Hepatocyte (in vitro differentiated cells): ENCODE measurements at places on chromosomes 3 and 15. TPM values are rescaled to one million over a fixed set of nuclear protein-coding genes. Genes with fewer than 3 reads are reported as not detected.

RETNLB gene
- not detected in 2 replicates for total RNA-seq

- DNase-seq = peak; percentile 26
- H3K4me3 ChIP-seq = no peak overlapping the region
- no peaks in the 10 kb centered on the region for H3K27me3 ChIP-seq
Observed at GRCh38 chr3:182389071-182389815, 404.1 kb upstream of the ATP11B start.

DNA sequence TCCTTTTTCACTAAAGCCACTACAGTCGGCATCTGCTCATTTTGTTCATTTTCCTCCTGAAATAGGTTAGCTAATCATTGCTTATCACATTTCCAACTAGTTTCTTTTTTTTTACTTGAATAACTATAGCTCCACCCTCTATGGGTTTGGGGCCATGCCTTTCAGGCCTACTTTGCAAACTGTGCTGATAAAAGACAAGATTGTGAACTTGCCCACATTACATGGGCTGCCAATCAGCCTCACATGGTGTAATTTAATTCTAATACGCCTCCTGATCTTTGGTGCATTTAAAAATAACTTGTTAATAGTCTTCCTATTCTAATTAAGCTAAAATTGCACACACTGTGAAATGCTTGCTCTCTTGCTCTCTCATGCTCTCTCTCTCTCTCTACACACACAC is 90.5 kb downstream of the TGFBR2 start:
- no peaks in the 10 kb centered on the region for H3K27me3 ChIP-seq
- H3K4me3 ChIP-seq = no peak overlapping the region
- no peak overlapping the region for H3K27ac ChIP-seq
- no peaks in the 10 kb centered on the region for H3K4me1 ChIP-seq

KCNMB3 gene
- total RNA-seq = 2.2 and 2.6 TPM in 2 replicates

LINS1 gene
- 26.3 and 38.0 TPM in 2 replicates for total RNA-seq

C3orf52 gene
- 14.6 and 20.7 TPM in 2 replicates for total RNA-seq

COX5A gene
- total RNA-seq = 151 and 197 TPM in 2 replicates

DNA sequence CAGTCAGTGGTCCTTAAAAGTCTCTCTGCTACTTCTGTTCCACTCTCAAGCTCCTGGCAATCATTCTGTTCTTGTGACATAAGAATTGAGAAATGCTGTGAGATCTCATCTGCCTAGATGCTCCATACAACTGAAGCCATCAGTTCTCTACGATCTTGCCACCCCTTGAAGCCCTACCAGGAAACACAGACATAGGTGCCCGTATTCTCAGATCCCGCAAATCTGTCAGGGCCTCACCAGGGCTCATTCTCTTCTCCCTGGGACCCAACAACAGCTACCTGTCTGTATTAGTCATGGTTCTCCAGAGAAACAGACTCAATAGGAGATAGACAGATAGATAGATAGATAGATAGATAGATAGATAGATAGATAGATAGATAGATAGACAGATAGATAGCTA is 149.1 kb downstream of the UACA start:
- no peaks in the 10 kb centered on the region for H3K36me3 ChIP-seq
- no peak for DNase-seq
- no peak overlapping the region for H3K4me3 ChIP-seq

- H3K27me3 ChIP-seq = no peaks in the 10 kb centered on the region
- H3K36me3 ChIP-seq = no peaks in the 10 kb centered on the region
- H3K4me3 ChIP-seq = no peak overlapping the region
- H3K4me1 ChIP-seq = peaks cover 34% of the 10 kb centered on the region
- no peak for DNase-seq
Observed at GRCh38 chr3:37984051-37984450, 6.5 kb upstream of the VILL start.

DNA sequence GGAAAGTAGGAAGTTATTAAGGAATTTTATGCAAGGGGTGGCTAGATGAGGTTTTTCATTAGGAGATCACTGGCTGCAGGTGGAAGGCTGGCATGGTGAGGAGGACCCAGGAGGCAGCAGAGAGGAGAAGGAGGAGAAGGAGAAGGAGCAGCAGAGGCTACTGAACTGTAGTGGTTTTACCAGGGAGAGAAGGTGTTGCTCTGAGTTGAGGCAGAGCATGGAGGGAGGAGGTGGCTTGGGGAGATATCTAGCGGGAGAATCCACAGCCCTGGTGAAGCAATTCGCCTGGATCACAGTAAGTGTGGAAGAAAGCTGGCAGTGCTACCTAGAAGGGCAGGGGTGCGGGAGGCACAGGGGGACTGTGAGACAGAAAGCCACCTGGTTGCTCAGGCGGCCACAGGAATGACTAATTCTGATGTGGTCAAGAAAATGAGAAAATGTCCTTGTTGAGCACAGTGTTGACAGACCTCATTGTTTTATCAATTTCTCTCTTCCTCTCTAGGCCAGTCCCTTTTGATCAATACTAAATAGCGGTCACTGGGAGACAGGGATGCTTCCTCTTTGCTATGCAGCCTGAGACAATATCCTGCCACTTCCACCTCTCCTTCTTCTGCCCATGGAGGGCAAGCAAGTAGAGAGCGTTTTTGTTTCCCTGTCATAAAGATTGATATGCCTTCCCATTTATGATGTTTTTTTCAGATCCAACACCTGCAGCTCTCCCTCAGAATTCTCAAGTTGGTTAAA is 94.6 kb downstream of the EEFSEC start:
- H3K27ac ChIP-seq = no peak overlapping the region
- no peaks in the 10 kb centered on the region for H3K27me3 ChIP-seq
- no peak overlapping the region for H3K4me3 ChIP-seq
- DNase-seq = no peak

DNA sequence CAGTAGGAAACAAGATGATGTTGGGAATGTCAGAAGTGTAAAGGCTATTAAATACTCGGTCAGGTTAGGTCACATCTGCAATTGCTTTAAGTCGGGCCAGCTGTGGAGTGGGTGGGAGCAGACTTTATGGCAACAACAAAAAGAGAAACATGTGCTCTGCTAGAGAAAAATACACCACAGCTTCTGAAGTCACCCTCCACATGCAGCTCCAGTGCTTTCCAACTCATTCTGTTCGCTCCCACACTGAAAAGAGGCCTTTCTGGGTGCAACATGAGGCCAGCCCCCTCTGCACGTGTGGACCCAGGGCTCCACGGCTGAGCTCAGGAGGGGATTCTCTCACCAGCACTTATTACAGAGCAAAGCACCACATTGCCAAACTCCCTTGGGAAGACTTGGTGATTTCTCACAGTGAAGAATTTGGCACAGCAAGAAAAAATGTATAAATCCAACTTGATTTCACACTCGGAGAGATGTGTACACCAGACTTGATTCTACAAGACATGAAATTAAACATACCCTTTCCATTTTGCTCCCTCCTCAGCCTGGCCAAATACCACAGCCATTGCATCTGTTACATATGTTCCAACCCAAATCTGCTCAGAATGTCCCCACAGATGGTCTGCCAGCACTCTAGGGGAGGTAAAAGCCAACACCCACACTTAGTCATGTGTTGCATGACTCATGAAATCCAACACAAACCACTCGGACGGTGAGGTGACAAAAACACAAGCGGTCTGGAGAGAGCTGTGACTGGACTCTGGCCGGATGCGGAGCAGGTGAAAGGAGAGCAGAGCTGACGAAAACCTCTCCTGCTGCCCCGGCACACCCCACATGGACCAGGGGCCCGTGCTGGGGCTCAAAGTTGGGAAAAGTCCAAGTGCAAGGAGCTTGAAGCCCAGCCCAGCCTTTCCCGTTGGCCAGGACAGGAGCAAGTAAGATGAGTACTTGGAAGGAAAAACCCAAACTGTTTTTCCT is 74.6 kb downstream of the ITGB5 start:
- H3K27ac ChIP-seq = peak overlapping the region; percentile 91
- no peaks in the 10 kb centered on the region for H3K36me3 ChIP-seq
- no peak overlapping the region for H3K4me3 ChIP-seq
- DNase-seq = peak; percentile 84

GOLGA6L7 gene
- total RNA-seq = not detected in 2 replicates

DNA sequence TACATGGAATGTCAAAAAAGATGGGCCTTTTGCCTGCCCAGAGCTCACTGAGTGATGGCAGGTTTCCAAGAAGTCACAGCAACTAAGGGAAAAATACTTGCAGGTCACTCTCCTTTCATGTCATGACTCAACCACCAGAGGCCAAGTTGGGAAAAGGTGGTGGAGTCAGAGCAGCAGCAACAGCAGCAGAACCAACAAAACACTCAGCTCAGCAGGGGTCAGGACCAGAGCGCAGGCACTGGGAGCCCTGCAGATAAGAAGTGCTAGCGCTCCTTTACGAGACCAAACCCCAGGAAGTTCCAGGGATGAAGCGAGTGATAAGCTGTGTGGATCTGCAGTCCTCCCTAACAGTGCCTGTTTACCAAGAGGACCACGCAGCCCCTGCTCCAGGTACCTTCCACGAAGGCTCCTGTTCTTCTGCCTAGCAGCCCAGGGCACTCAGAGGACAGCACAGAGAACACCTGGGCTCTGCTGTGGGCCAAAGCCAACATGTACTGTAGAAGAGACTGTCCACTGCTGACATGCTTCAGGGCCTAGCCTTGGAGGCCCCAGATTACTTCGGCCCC is 26.0 kb downstream of the POC1A start:
- H3K27me3 ChIP-seq = no peaks in the 10 kb centered on the region
- H3K4me1 ChIP-seq = peaks cover 6% of the 10 kb centered on the region
- peak overlapping the region; percentile 54 for H3K27ac ChIP-seq
- H3K4me3 ChIP-seq = no peak overlapping the region
- DNase-seq = peak; percentile 77

MUC13 gene
- 297 and 324 TPM in 2 replicates for total RNA-seq

DNA sequence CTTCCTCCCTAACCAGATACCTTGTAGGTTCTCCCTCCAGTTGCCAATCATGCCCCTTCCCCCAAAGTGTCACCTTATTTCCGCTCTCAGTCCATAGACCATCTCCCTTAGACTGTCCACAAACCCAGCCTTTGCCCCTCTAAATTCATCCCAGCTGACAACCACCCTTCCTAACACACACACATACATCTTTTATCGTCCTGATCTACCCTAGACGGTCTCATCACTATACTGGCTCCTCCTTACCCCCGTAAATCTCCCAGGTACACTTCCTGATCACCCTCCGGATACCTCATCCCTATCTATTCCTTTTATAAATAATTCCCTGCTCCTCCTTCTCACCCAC is 828 bp downstream of the THOC7 start:
- peak overlapping the region; percentile 100 for H3K4me3 ChIP-seq
- no peaks in the 10 kb centered on the region for H3K36me3 ChIP-seq
- H3K4me1 ChIP-seq = peaks cover 15% of the 10 kb centered on the region
- peak overlapping the region; percentile 100 for H3K27ac ChIP-seq
- DNase-seq = no peak

GRAMD2A gene
- total RNA-seq = 2.2 and 4.4 TPM in 2 replicates

EFCAB12 gene
- total RNA-seq = 0.20 and 0.44 TPM in 2 replicates

DNA sequence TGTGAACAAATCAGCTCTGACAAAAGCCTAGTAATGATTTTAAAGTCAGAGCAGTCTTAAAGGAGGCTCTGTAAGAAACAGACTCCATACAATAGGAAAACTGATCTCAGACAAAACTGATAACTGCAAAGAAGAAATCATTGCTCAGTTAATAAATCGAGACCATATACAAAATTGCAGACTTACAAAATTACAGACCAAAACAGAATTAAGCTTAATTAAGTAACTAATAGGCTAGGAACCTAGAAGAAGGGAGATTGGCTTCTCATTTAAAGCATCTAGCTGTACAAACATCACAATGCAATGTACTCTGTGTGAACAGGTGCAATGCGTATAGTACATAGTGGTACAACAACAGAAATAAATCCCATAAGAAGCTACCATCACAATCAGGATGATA is 46.3 kb downstream of the ZBTB20 start:
- no peaks in the 10 kb centered on the region for H3K36me3 ChIP-seq
- peak overlapping the region; percentile 82 for H3K27ac ChIP-seq
- H3K27me3 ChIP-seq = no peaks in the 10 kb centered on the region
- H3K4me1 ChIP-seq = no peaks in the 10 kb centered on the region

GRCh38 chr3:112568642-112569041 is 6.8 kb downstream of the SLC35A5 start:
- no peak overlapping the region for H3K27ac ChIP-seq
- no peaks in the 10 kb centered on the region for H3K36me3 ChIP-seq
- no peak overlapping the region for H3K4me3 ChIP-seq

DNA sequence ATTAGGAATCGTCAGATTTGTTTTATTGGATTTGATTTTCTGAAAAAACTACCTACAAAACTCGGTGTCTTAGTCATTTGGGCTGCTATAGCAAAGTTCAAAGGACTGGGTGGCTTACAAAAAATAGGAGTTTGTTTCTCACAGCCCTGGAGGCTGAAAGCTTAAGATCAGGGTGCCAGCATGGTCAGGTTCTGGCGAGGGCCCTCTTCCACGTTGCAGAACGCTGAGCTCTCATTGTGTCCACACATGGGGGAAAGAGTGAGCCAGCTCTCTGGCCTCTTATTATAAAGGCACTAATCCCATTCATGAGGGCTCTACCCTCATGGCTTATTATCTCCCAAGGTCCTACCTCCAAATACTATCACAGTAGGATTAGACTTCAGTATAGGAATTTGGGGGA is 40.6 kb upstream of the MRPS22 start:
- DNase-seq = no peak
- H3K27ac ChIP-seq = no peak overlapping the region
- peaks cover 12% of the 10 kb centered on the region for H3K4me1 ChIP-seq
- H3K27me3 ChIP-seq = no peaks in the 10 kb centered on the region

DNA sequence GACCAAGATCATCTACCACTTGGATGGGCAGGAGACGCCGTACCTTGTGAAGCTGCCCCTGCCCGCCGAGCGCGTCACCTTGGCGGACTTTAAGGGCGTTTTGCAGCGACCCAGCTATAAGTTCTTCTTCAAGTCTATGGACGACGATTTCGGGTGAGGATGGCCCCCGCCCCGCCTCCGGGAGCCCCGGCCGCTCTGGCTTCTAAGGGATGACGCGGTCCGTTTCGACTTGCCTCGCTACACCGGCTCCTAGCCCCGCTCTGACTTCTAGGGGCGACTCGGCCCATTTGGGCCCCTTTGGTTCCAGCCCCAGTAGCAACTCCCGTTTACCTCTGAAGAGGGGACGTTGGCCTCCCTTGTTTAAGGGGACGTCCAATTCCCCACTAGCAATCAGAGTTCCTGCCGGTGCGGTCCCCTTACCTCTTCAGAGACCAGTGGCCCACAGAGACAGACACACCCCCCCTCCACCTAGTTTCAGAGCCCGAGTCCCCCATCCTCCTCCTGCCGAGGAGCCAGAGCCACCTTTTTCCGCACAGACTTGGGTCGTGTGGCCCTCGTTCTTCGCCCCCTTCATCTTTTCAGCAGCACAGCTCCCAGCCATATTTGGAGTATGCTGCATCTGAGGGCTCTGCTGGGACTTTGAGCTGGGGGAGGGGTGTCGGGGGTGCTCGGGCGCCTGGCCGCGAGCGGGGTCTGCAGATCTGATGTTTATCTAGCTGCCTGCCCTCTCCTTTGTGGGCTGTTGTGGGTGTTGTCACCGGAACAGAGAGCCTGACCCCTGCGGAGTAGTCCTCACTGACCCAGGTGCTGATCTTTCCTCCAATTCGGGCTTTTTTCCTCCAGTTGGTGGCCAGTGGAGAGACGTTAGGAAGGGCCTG is 706 bp downstream of the DVL3 start:
- peak; percentile 52 for DNase-seq
- H3K4me1 ChIP-seq = peaks cover 37% of the 10 kb centered on the region
- peak overlapping the region; percentile 100 for H3K4me3 ChIP-seq
- H3K27ac ChIP-seq = peak overlapping the region; percentile 94
- H3K27me3 ChIP-seq = no peaks in the 10 kb centered on the region
